ENCODE measurements at places on chromosomes 11 and 22.

DNA sequence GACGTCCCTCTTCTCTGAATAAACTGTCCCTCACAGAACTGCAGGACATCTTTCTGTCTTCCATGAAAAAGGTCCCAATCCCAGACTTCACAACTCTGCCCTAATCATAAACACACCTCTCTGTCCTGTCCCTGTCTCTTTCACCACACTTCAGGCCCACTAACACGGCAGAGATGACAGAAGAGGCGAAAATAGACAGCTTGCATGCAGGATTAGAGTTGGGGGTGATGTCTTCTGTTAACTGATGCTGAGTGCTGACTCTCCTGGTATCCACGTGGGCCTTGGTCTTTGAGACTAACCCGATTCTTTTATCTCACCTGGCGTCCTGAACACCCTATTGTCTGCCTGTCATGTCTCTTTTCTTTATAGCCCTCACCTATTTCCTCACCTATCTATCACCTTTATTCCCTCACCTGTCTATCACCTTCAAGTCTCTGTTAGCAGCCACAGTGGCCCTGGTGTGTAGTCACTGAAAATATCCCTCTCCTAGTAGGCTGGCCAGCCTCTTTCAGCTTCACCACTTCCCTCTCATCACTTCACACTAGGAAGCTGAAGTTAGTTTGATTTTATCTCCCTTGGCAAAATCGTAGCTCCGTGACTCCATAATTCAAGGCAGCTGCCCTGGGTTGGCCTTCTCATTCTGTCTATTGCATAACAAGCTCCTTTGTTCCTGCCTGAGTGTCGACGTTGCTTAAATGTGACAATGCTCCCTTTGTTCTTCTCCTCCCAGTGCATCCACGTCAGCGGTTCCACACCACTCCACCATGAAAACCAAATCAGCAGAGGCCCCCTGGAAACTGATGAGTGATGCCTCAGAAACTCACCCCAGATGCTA lies 30.6 kb upstream of the DRD2 start:
- DNase-seq = peak; percentile 61

- no peak for DNase-seq
Measured at GRCh38 chr11:72704028-72704782, 30.0 kb upstream of the PDE2A start.

DNA sequence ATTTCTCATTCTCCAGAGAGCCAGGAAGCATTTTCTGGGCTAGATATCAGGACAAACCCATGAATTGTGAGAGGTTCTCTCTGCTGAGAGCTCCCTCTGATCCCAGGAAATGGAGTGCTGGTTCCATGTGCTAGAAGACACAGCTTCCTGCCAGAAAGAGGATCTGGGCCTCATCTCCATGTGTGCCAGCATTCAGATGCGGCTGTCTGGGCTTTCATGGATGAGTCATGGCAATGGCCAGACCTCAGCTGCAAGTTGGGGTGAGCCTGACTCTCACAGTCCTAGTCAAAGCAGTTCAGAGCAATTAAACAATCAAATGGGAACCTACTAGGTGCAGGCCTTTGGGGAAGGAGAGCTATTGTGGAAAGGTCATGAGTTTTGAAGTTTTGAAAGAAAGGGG lies 82.3 kb upstream of the EED start:
- peak; percentile 90 for DNase-seq

DNA sequence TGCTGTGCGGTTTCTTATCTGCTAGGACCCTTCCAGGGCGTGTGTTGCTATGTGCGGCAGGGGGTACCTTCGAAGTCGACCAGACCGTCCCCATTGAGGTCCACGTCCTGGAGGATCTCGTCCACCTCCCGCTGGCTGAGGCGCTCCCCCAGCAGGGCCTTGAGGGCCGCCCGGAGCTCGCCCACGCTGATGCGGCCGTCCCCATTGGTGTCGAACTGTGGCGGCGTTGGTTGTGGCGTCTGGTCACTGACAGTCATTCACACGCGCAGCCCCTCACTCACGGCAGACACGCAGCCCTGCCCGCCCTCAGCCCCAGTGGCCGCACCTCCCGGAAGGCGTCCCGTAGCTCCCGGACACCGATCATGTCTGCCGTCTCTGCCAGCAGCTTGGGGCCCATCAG lies 3.5 kb downstream of the CABP2 start:
- no peak for DNase-seq

DNA sequence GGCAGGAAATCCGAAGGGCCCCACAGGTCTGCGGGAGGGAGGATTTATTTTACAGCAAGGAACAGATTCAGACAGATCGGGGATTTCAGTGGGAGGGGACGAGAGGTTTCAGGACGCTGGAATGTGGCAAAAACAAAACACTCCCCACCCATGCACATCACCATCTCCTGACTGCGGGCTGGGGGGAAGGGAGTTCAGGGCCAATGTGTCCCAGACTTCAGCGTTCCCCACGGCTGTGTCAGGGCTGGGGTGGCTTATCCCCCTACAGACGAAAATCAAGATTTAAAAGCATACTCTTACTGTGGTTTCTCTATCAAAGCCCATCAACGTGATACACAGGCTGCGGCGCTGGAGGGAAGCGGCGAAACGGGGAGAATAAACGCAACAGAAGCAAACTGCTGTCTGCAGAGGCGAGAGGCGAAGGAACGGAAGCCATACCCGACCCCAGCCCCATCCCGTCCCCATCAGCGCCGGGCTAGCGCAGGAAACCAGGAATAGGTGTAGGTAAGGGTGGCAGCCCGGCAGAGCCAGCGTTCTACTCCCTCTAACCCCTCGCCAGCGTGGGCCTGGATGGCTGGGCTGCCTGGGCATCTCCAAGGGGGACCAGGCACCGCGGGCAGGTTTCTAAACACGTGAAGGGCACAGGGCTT lies 2.7 kb downstream of the TENM4 start:
- peak; percentile 85 for DNase-seq

DNA sequence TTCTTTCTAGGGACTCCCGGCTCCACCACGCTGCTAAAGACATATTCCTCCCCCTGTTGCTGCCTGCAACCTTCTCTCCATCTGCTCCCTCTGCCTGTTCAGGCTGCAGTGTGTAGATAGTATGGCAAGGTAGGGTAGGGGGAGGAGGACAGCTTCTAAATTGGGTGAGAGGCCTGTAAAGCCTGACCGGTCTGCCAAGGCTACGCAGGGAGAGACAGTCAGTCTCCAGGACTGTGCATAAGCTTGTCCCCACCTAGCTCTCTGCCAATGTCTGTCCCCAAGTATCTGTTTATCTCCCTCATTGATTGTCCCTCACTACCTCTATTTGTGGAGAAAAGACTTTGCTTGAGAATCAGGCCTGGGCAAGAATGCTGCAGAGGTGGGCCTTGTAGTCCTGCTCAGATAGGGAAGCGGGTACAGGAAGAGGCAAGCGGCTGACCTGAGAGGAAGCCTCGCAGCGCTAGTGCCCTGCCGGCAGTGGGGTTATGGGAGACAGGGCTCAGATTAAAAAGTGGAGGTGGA lies 871 bp upstream of the SEZ6L start:
- no peak for DNase-seq

DNA sequence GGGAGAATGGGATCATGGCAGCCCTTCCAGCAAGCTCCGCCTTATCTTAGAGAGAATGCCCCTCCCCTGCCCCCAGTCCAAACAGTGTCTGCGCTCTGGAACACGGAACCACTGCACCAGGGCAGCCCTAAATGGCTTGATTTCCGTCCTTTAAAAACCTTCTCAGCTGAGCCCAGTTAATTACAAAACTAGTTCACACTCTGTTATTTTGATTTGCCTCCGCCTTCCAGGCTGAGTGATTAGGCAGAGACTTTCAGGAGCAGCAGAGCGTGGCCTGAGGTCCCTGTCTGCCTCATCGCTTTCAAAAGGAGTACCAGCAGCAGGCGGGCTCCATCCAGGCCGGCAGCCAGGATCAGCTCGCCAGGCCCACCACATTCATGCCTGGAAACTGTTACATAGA lies 313.0 kb downstream of the BRD1 start:
- DNase-seq = no peak

DNA sequence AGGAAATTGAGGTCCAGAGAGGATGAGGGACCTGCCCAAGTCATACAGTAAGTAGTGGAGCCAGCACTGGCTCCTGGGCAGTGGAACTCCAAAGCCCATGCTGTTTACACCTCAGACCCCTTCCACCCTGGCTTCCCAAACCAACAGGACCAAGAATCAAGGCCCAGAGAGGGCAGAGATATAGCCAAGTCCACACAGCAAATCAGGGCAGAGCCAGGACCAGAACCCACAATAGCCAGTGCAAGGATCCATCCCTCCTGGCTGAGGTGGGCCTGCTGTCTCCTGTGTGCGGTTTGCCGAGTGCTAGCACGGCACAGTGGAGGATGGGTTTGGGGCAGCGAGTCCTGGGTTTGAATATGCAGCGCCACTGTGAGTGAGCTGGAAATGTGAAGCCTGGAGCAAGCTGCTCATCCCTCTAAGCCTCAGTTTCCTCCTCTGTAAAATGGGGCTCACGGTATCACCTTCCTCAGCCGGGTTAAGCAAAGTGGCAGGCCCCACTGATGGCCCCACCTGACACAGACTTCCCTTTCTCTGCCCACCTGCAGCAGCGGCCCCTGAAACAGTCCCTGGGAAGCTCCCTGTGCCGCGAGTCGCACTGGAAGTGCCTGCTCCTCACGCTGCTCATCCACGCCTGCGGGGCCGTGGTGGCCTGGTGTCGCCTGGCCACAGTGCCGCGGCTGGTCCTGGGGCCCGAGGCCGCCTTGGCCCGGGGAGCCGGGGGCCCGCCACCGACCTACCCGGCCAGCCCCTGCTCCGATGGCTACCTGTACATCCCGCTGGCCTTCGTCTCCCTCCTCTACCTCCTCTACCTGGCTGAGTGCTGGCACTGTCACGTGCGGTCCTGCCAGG lies 2.3 kb downstream of the TMEM151A start:
- no peak for DNase-seq

- DNase-seq = no peak
Measured at GRCh38 chr22:22376352-22376706, 131.7 kb downstream of the VPREB1 start.

- no peak for DNase-seq
Measured at GRCh38 chr11:112227471-112227870, 1.2 kb downstream of the PTS start.

DNA sequence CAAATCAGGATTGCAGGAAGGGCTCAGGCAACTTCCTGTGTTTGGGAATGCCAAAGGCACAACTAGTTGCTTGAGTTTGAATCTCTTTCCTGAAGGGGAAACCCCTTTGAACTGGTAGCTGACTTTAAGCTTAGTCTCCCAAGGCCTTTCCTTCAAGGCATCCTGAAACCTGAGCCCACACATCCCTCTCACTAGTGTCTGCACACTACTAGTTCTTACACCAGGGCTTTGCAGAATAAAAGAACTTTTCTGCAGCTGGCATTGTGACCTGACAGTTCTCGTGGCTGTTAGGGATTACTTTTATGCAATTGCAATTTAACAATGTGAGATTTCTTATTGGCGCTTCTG lies 95.4 kb downstream of the EXT2 start:
- DNase-seq = no peak

GRCh38 chr22:46150034-46150654 lies at the start of gene PPARA:
Gene PPARA, plus strand, starts transcription at chr22:46150526. Its CDS starts 47,858 bp downstream, at chr22:46198384.
- DNase-seq = peak; percentile 78

DNA sequence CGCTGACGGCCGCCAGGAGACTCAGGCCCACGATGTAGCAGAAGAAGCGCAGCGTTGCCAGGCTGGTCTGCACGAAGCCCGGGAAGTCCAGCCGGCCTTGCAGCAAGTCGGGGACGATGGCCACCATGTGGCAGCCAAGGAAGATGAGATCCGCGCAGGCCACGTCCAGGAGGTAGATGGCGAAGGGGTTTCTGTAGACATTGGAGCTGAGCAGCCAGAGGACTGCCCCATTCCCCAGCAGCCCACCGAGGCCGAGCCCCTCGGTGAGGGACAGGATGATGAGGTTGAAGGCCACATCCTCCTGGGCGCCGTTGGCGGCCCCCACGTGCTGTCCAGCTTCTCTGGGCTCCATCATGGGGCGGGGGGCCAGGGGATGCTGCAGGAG lies 3.8 kb downstream of the MRGPRE start:
- DNase-seq = no peak

- DNase-seq = no peak
Measured at GRCh38 chr11:107842412-107843100, 16.0 kb downstream of the SLC35F2 start.

DNA sequence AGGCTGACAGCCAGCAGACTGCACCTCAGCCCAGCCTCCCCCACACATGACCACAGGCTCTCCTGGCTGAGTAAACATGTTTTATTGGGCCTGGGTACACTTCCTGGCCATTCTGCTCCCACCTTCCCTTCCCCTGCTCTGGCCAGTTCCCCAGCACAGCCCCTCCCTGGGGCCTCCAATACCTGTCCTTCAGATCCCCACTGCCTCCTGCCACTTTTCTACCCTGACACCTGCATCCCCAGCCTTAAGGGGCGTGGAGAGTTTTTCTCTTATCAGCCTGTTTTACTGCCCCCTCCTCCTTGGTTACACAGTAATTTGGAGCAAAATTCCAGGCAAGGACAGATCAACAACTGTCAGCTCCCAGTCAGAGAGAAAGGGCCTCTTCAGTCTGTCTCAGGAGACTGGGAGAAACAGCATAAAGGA lies at the start of gene ISX:
TSS of gene ISX (plus strand) at position 363 of the 423 bp plus-strand sequence. CDS start 930 bp downstream, outside the sequence.
- no peak for DNase-seq

DNA sequence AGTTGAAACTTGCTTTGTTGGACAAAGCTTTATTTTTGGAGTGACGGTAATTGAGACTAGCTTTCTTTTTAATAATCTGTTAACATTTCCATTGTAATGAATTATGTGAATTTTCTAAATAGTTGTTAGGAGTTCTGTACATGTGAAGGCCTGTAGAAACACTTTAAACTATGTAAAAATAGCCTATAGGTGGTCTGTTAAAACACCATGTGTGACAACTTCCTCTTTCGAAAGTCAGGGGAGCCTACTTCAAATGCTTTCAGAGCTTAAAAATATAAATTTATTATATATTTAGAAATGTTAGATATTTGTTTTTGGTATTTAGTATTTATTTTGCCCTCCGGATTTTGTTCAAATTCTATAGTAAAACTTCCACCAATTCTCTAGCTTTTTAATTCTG lies 28.7 kb downstream of the DDIAS start:
- no peak for DNase-seq

- no peak for DNase-seq
Measured at GRCh38 chr11:132342408-132342807, 972.0 kb downstream of the NTM start.

DNA sequence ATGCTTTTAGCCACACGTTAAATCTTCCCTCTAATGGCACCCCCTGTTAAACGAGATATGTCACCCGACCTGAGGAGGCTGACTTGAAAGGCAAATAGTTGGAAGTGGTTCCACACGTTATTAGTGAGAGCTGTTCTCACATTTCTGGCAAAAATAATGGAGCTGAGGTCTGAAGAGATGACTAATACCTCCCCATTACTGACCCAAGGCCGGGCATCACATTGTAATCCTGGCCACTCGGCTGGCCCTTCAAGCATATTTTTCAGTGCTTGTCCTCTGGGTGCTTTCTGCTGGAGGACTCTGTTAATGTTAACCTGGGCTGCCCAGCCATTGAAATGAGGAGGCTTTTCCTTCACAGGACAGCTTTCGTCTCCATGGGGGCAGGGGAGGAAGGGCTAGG lies 260.0 kb upstream of the CADM1 start:
- peak; percentile 17 for DNase-seq

Measured in fibroblast of skin of right biceps (primary cell).